ENCODE measurements at places on chromosomes 11 and 22.
A peak's percentile ranks its signal among the peaks of the same experiment; 100 is the strongest.

DNA sequence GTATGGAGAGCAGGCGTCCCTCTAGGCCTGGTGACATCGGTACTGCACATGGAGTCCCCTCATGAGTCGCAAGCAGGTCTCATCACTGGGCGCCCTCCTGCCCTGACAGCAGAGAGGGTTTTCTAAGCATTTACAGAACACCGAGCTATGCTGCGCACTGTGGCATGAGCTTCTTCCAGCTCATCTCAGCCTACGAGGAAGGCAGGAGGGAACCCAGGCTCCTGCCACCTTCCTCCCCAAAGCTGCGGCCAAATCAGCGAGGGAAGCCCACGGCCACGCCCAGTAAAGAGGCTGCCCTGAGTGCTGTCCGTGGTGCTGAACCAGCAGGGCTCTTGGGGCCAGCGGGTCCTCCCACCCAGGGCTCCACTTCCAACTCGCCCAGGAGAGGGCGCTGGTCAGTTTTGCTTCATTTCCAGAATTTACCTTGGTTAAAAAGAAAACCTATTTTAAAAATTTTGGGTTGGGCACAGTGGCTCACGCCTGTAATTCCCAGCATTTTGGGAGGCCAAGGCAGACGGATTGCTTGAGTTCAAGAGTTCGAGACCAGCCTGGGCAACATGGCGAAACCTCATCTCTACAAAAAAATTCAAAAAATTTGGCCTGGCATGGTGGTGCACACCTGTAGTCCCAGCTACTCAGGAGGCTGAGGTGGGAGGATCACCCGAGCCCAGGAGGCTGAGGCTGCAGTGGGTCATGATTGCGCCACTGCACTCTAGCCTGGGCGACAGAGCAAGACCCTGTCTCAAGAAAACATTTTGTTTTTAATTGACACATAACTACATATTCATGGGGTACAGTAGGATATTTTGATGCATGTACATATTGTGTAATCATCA is 34.2 kb downstream of the PHF21B start:
- peak; percentile 56 for DNase-seq

DNA sequence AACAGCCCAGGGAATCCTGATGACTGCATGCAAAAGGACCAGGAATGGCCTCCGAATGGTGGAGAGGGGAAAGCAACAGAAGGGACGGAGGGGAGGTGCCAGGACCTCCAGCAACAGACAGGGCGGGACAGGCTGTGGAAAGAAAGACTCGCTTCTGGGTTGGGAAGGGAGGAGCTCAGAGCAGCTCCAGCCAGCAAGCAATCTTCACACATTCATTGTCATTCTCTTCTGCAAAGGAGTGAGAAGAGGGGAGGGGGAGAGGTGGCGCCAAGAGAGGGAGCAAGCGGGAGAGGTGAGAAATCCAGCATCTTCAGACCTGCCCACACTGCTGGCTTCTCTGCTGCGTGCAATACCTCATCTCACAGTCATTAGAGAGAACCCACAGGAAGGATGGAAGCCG is 509.0 kb downstream of the BUD13 start:
- no peak for DNase-seq

GRCh38 chr22:28627791-28628190 is 51.8 kb downstream of the TTC28 start:
- DNase-seq = no peak

- DNase-seq = no peak
These were observed 57.8 kb upstream of the RCN1 start for GRCh38 chr11:32033067-32033466.

GRCh38 chr11:83151274-83151977 is 5.5 kb upstream of the PCF11 start:
- DNase-seq = peak; percentile 23

GRCh38 chr11:20158597-20159257 is 1.5 kb downstream of the DBX1 start:
- peak; percentile 30 for DNase-seq

DNA sequence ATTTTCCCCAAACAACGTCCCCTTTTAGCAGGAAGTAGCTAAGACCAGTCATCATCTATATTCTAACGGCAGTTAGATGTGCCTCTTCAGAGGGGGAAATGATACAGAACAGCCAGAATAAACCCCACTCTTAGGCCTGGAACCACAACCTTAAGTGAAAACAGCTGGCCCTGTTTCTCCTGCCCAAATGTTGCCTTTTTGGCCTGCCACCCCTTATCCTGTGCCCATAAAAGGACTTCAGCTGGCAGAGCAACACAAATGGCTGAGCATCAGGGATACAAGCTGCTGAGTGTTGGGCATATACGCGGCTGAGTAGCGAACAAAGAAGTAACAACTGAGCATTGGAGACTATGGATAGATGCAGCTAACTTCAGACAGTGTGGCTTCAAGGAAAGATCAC is 1491.4 kb downstream of the LRRC4C start:
- no peak for DNase-seq

DNA sequence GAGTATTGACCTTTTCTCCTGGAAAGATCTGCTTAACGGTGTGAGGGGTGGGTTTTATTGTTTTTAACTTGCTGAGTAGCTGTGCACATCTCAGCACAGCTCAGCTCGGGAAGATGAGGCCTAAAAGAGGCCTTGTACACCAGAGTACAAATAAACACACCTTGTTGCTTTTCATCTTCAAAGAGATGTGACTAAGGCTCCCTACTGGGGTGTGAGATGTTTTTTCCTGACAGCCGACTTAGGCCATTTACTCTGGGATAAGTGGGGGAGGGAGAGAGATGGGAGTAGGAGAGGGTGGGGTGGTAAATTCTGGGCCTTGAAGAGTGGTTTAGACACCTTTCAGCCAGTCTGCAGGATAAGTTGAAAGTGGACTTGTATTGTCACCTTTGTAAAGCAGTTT is 2.9 kb downstream of the LDLRAD3 start:
- no peak for DNase-seq

GRCh38 chr11:36478700-36479329 is 31.3 kb downstream of the TRAF6 start:
- DNase-seq = no peak

DNA sequence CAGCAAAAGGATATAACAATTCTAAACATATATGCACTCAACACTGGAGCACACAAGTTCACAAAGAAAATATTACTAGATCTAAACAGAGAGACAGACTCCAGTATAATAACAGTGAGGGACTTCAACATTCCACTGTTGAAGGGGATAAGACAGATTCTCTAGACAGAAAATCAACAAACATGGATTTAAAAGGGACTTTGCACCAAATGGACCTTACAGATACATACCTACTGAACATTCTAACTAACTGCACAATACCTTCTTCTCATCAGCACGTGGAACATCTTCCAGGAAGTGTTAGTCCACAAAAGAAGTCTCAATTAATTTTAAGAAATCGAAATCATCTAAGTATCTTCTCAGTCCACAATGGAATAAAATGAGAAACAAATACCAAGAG is 26.6 kb downstream of the RSF1 start:
- DNase-seq = no peak

- no peak for DNase-seq
These were observed 352.7 kb upstream of the MPPED2 start for GRCh38 chr11:30938810-30939209.

GRCh38 chr11:62456630-62457029 is 37.8 kb downstream of the SCGB1A1 start:
- no peak for DNase-seq

DNA sequence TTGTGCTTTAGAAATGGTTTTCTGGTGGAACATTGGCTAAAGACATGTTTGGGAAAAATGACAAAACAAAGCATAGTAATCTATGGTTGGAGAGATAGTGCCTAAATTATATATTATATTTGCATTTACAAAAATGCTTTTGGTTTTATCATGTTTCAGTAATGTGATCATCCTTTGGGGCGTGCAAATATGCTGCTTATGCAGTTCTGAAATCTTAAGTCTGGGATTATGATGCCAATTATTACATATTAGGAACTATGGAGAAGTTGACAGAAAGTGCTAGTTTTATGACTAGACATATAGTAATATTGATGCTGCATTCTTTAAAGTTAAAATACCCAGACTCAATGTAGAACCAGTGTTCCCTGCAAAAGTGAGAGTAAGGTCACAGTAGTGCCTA is 655.0 kb downstream of the METTL15 start:
- DNase-seq = no peak

DNA sequence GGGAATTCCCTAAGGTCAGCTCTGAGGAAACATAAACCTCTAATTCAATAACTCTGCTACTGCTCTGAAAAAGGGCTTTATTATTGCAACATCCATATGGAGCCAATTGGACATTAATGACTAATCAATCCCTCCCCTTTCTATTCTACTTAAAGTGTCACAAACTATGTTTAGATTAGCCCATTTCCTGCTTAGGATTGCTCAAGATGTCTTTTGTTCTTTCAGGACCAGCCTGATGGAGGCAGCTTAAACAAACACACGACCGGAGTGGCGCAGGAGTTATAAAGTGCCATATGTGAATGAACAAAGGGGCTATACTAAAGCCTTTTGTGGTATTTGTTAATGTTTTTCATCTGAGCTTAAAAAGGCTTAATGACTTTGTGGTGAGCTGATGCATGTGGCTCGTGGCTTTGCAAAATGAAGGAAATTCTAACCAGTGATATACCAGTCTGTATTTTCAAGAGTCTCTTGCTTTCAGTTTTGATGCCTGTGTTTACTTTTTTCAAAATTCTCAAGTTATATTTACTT is 354.4 kb downstream of the SOX6 start:
- DNase-seq = peak; percentile 82

- no peak for DNase-seq
These were observed 29.1 kb upstream of the FGF19 start for GRCh38 chr11:69732910-69733309.

DNA sequence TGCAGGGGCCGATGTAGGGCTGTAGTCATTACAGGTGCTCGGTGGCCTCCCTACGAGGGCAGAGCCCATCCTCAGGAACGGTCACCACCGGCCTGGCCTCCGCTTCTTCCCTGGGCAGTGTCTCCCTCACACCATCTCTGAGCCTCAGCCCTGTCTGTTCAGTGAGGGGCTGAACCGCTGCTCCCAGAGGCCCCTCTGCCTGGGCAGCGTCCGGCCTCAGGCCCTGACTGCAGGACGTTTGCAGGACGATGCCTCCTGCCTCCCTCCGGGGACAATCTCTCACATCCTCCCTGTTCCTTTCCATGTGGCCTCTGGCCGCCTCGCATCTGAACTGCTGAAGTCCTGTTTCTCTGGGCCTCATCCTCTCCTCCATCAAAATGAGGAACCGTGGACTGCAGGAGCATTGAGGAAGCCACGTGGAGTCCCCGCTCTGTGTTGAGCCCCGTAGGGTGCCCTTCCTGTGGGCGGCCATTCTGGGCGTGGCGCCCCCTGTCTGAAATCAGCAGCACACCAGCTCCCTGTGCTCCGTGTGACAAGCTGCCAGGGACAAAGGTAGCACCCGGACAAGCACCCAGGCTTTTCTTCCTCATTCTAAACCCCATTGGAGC is 933.5 kb downstream of the BRD1 start:
- DNase-seq = no peak

- DNase-seq = peak; percentile 84
These were observed 60.9 kb downstream of the PDHX start for GRCh38 chr11:34977089-34977912.

DNA sequence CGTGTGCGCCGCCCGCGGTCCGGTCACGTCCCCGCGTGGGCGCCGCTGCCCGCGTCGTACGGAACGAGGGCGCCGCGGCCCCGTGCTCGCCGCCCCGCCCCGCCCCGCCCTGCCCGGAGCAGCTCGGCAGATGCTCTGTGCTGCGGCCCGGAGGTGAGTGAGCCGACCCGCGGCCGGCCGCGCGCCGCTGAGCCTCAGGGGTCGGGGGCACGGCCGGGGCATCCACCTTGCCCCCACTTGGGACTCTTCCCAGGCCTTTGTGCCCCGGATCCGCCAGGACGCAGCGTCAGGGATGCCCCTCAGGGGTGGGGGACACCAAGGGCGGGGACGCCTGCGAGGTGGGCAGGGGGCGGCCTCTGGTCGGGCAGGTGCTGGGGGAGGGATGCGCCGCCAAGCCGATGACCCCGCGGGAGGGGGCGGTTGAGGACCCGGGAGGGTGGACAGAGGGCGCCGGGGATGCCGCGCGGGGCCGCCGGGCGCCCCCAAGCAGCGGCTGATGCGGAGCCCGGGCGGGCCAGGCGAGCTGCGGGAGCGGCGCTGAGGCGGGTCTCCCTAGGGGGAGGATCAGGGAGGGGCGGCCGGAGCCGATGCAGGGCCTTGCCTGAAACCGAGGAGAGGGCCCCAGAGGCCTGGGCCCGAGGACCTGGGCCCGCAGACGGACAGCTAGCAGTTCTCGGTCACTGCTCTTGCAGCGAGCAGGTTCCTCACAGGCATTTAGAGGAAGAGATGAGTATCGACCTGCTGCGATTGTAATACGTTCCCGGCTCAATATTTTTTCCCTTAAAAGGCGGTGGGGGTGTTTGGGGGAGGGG is at the start of gene GNAZ:
Gene GNAZ, plus strand, starts transcription at position 102 of the 812 bp plus-strand sequence. CDS start 25,177 bp downstream, outside the sequence.
- no peak for DNase-seq

DNA sequence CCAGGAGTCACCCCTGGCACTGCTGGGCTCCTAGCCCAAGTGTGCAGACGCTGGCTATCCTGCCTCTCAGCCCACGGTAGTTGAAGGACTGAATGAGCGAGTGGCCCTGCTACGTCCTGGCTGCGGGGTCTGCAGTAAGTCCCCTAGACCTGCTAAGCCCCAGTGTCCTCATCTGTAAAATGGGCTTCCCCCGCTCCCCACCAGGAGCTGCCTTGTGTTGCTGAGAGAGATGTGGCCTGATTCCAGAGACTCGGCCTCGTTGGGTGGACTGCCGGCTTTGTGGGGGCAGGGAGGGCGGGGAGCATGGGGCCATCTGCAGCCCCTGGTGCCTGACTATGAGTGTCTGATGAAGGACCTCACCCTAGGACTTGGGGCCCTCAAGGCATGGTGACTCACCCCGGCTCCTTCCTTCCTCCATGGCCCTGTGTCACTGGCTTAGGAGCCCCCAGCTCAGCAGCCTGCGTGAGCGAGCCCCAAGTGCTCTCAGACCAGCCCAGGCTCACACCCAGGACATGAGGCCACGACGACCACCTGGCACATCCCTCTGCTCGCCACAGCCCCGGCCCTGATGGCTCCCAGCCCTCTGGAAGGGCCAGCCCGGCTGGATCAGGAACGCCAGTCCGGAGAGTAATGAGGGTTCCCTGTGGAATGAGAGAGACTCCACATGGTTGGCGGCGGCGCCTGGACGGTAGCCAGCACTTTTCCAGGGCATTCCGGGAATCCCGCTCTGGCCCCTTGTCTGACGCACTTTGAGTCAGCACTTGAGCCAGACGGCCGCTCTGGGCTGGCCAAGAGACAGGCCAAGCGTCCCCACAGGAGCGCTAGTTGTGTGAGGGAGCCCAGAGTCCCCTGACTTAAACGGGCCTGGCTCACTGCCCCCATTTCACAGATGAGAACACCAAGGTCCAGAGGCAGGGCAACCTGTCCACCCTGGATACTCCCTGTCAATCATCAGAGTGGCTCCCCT is 50.5 kb upstream of the SHISAL1 start:
- DNase-seq = peak; percentile 40

GRCh38 chr11:71482216-71482615 is 29.2 kb downstream of the NADSYN1 start:
- no peak for DNase-seq

DNA sequence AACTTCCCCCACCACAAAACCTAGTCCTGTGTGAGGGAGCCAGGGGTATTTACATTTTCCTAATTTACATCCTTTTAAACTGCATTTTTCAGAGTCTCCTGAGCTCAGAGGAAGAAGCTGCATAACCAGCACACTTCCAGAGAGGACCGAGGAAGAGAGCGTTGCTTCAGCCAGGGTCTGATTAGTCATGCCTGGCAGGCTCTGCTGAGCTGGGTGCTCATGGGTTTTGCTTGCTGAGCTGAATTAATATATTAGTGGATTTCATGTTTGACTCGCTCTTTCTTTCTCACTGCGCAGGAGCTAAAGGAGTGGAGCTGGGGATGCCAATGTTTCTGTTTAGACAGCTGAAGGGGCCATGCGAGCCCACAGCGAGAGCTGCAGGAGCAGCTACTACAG is 539.3 kb upstream of the B3GAT1 start:
- no peak for DNase-seq

GRCh38 chr11:114251815-114252337 is 44.3 kb upstream of the NNMT start:
- no peak for DNase-seq
